ENCODE measurements at places on chromosomes 2 and 18.

DNA sequence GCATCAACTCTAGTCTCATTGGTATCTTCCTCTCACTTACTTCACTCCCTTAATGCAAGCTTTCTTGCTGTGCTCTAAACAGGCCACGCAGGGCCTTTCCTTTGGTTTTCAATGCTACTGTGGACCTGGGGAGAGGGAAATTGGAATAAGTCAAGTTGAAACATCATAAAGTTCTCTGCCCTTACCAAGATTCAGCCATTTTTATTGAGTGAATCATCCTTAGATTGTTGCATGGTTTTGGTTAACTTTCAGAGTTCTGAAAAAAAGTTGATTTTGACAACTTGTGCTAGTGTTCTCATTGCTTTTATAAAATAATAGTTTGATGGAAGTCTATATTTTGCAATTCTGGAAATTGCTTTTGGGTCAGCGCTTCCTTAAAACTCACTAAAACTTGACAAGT, 852.8 kb upstream of the ACVR2A start:
- DNase-seq = no peak

- DNase-seq = no peak
These were observed 80.1 kb upstream of the NFATC1 start for GRCh38 chr18:79315596-79315995.

DNA sequence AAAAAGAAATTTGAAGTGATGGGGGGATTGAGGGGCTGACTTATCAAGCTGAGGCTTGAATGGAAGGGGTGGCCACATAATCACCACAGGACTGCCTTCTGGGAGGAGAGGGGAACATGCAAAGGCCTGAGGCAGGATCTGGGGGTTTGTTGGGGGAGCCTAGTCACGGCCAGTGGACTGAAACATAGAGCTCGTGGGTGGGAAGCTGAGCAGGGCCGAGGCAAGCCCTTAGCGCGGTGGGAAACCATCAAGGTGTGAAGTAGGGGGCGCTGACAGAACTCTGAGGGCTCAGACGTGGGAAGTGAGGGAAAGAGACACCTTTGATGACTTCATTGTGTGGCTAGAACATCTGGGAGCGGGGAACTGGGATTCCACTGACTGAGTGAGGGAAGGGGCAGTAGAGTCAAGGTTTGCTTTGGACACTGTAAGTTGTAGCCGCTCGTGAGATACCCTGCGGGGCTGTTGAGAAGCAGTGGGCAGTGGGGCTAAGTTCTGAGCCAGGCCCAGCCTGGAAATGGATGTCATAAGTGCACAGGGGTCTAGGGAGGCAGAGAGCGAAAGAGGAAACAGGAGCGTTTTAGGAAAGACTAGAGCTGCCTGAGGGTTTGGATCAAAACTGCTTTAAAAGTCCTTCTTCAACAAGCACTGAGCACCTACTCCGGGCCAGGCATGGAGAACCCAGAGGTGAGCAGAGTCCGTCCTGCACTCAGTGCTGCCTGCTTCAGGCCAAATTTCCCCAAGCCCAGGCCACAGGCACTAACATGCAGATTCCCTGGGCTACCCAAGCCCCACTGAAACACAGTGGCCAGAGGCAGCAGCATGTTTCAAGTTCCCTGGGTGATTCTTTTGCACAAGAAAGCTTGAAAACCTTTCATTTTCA, 686 bp upstream of the SNORC start:
- no peak for DNase-seq

DNA sequence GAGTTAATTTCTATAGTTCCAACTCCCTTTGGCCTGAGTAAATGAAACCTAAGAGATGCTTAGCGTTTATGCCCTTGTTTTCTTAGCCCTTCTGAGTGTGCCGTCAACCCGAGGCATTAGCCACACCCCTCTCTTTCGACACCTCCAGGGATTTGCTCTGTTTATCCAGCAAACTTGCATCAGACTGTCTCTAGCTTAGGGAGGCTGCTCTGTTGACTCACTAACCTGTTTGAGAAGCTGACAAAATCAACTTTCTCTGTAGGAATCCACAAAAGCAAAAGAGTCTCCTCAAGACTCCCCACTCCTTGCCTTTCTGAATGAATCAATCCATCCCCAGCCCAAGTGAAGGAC, 317.6 kb downstream of the TNS1 start:
- DNase-seq = no peak

DNA sequence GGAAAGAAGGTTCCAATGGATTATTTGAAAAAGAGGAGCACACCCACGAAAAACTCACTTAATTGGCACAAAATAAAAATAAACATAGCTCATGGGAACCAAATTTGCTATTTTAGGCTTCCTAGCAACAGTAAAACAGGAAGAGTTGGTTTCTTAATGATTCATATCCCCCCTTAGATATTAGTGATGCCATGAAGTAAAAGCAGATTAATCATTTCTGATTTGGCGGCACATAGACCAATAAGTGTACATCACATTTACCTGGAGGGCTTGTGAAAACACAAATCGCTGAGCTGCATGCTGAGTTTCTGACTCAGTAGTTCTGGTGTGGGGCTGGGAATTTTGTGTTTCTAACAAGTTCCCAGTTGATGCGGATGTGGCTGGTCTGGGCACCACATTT, 260.4 kb downstream of the SLC4A3 start:
- no peak for DNase-seq

GRCh38 chr18:36058674-36059073, 8.7 kb downstream of the RPRD1A start:
- DNase-seq = no peak

GRCh38 chr2:100588071-100588786, 25.4 kb downstream of the PDCL3 start:
- no peak for DNase-seq

DNA sequence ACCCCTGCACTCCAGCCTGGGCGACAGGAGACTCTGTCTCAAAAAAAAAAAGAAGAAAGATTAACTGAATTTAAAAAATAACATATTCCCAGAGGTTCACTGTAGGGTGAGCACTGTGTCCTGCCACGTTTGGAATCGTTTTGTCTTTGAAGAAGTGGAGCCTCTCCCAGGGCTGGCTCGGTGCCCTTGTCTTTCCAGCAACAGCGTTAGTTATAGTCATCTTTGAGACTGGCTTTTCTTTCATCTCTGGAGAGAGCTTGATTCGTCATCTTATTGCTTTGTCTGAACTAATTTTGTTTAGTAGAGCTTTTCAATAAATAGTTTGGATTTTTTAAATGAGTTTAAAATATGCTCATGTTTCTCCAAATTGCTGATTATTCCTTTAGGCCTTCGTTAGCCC, 50.5 kb downstream of the IMPA2 start:
- DNase-seq = no peak

DNA sequence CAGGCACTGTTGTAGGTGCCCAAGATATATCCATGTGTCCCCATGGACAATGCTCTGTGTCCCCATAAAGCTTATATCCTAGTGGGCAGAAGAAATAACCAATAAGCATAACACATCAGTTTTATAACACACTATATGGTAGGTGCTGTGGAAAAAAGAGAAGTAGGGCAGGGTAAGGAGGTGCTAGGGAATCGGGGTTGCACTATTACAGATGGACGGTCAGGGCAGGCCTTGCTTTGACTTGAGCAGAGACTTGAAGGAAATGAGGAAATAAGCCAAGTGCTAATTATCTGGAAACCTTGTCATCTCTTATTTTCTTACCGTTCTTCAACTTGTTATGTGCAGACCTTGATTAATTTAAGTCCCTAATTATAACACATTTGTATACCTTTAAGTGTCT, 82.0 kb downstream of the PHLPP1 start:
- DNase-seq = no peak

DNA sequence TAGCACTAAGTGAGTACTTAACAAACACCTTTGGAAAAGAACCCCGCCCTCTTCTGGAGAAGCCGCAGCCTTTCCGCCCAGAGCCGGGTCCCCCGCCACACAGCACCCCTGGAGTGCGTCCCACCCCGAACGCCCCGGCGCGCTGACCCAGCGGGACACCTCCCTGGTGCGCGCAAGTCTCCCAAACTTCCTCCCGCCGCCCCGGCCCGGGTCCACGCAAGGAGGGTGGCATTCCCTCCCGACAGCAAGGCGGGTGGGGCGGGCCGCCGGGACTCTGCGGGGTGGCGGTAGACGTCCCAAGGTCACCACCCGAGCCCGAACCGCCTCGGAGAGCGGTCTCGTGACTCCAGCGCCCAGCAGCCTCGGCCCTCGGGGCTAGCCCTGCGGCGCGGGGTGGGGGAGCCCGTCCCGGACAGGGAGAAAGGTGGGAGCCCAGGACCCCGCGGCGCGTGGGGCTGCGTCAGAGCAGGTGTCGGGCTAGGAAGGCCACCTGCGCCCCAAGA, 598 bp downstream of the CCDC93 start:
- DNase-seq = no peak

DNA sequence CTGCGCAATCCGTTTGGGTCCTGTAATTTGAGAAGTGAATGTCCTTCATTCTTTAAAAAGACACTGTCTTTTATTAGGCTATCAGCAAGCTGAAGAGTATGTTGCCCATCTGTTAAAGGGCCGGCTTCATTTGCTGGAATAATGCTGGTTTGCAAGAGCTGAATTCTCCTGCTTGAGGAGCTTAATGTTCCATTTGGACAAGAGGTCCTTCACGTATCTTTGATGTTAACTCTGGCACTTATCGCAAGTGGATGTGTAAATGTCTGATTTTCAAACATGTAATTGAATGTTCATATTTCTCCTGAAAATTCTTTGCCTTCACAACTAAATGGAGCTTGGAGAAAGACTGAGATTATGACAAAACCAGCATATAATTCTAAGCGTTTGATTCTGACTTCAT, 280.8 kb upstream of the NRP2 start:
- DNase-seq = no peak

DNA sequence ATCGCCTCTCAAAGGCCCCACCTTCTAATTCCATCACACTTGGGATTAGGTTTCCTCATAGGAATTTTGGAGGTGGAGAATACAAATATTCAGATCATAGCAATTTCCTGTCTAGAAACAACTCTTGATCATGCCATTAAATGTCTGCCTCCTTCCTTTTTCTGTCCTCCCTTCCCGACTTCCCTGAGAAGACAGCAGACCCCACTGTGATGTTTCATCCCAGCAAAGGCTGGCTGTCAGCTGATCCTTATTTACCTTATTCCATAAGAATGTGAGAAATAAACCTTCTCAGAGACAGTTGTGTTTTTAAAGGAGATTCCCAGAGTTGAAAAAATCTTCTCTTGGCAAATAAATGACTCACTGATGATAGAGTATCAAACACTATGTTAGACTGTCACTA, 133.9 kb downstream of the TDRD15 start:
- DNase-seq = no peak

GRCh38 chr2:189305291-189305943, 125.9 kb upstream of the COL5A2 start:
- DNase-seq = no peak

DNA sequence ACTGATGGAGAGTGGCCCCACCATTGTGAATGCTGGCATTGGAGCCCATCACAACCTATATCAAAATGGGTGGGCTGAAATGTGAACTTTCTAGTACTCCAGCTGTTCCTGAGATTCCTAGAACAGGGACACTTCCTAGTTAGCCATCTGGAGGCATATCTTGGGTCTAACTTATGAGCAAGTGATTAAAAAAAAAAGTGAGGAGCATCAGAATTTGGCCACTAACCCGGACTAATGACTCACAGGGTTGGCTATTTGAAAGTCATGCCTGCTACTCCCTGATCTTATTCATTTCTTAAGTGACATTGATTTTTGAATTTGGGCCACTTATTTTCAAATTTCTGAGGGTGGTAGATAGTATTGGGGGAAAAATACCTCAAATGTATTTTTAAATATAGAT, 216.6 kb downstream of the HRH4 start:
- no peak for DNase-seq
